ENCODE measurements at places on chromosomes 4 and X.

- no peak for DNase-seq
Observed at GRCh38 chrX:115173181-115173580, 16.0 kb upstream of the RBMXL3 start.

GRCh38 chrX:67563469-67564448 lies 19.9 kb downstream of the AR start:
- no peak for DNase-seq

DNA sequence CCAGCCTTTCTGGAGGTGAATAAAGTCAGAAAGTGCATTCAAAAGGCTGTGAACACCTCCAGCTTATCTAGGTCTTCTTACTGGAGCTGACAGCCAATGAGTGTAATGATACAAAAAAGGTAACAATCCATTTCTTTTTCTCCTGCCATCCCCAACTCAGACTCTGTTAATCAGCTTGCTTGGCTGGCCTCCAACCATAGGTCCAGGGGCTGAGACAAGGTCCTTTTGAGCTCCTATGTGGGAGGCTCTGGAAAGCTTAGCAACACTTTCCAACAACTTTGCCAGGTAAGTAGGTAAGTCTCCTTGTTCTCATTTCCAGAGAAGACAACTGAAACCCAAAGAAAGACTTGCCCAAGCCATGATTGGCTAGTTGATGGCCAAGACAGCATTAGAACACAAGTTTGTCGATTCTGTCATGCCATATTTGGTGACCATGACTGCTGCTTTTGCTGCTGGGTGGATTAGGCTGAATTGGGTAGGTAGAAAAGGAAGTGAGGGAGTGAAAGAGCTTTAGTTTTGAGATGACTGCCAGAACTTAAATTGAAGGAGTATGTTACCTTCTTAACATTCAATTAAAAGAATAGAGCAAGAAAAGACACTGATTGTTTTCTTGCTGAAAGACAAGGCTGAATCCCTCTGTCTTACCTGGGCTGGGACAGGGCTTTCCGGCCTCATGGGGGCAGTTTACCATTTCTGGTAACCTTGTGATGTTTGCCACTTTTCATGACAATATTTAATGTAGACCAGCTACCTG lies 22.8 kb downstream of the VSIG4 start:
- DNase-seq = no peak

GRCh38 chr4:70725633-70726032 lies 3.9 kb downstream of the RUFY3 start:
- DNase-seq = no peak

GRCh38 chr4:69115851-69116213 lies 19.6 kb downstream of the UGT2B7 start:
- no peak for DNase-seq

- no peak for DNase-seq
Observed at GRCh38 chr4:126697748-126698147, 935.0 kb upstream of the INTU start.

GRCh38 chr4:127217586-127218229 lies 415.0 kb upstream of the INTU start:
- no peak for DNase-seq

DNA sequence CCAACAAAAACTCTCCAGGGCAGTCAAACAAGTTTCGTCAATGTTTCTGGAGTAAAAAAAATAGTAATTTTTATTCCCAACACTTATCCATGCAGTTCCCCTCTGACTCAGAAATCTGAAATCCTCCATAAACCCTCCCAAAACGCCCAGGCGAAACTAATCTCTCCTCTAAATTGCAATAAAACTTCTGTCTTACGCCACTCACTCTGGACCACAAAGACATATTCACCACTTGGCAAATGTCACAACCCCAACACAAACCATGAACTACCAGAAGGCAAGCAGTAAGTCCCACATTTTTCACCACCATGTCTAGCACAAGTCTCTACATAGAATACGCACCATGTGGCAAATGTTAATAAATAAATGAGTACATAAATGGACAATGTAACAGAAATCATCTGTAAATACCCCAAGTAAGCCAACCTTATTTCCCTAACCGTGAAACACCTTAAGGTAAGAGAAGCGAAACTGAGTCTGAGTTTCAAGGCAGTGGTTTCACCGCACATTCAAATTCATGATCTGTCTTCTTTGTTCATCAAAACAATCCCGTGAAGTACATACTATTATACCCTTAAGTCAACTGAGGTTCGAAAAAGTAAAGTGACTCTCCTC lies 1.6 kb downstream of the PAPSS1 start:
- DNase-seq = no peak

- DNase-seq = no peak
Observed at GRCh38 chr4:76723373-76723772, 174.6 kb downstream of the SOWAHB start.

DNA sequence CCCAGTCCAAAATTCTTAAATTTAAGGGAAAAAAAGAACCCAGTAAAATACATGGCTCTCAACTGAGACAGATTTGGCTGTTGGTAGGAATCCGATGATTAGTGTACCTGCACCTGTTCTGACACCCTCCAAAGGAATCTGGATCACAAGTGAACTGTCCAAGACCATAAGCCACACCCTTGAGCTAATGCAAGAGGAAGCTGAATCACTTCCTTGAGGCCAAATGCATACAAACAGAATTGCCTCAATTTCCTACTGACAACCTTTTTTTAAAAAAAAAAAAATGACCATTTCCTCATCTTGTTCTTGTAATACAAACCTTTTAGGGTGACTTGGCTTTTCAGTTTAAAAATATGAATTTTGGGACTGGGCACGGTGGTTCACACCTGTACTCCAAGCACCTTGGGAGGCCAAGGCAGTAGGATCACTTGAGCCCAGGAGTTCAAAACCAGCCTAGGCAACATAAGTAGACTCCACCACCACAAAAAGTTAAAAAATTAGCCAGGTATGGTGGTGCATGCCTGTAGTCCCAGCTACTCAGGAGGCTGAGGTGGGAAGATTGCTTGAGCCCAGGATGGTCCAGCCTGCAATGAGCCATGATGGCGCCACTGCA lies 10.7 kb upstream of the FBXL5 start:
- DNase-seq = no peak

DNA sequence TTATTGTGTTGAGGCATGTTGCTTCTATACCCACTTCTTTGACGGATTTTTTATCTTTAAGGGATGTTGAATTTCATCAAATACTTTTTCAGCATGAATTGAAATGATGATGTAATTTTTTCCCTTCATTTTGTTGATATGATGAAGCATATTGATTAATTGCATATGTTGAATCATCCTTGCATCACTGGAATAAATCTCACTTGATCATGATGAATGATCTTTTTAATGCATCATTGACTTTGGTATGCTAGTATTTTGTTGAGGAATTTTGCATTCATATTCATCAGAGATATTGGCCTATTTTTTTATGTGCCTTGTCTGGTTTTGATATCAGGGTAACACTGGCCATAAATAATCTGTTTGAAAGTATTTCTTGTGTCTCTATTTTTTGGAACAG lies 754.7 kb downstream of the KCTD8 start:
- no peak for DNase-seq

DNA sequence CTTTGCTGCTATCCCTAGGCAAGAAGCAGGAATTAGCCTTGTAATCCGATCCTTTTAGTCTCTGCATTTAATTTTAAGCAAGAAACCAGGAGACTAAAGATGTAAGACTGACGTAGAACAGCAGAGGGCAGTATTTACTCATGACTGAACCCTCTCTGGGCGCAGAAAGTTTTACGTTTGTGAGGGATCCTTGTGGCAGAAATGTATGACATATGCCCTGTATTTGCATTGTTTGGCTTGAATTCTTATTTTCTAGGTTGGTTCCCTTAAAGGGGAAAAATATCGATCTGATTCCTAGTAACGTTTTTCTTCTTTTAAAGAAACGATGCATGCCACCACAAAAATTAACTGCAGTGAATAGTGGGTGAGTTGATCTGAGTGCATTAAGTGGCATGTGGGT lies 1.3 kb upstream of the FAT4 start:
- no peak for DNase-seq

DNA sequence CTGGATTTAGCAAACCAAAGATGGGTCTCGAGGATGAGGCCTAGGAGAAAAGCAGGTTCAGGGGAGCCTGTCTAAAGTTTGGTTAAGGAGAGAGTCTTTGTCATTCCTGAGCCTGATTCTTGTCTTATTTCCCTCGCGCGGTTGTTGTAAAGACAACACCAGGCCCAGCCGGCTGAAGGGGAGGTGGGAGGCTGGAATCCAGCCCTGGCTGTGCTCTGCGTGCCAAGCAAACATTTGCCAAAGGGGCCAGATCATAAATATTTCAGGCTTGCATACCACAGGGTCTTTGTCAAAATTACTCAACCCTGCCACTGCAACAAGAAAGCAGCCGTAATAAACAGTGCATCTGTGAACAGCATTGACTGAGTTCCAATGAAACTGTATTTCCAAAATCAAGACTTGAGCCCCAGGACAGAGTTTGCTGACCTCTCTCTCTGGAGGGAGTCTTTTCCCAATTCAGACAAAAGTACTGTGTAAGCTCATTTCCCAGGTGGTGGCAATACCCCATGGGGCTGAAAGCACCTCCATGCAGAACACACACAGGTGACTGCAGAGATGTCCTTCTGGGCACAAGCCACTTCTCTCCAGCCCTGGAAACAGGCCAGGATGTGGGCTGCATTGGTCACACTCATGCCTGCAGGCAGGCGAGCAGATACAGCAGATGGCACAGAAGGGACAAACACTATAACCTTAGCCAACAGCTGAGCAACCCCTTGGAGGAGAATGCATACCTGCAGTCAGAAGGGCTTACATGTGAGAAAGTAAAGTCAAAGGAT lies 320.3 kb downstream of the STK32B start:
- no peak for DNase-seq

DNA sequence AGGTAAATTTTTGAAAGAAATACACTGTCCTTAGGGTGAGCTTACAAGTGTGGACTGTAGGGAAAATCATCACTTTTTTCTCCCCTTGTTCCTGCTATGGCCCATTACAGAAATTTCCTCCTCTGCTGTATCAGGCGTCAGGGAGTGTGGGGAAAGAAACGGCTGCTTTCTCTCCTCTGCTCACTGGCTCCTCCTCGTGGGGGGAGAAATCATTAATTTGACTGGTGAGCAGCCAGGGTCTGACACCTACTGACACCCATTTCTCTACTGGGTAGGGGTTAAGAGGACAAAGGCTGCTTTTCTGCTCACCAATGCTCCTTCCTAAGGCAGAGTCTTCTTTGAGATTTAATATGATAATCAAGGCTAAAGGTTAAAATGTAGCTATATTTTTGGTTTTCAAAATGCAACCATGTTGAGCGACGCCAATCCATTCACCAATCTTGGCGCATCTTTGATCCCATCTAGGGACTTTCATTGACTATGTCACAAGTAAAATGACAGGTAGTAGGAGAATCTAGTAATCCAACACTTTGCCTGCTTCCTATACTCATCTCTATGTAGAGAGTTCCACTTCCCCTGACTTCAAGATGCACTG lies 25.1 kb downstream of the SETD7 start:
- DNase-seq = no peak

DNA sequence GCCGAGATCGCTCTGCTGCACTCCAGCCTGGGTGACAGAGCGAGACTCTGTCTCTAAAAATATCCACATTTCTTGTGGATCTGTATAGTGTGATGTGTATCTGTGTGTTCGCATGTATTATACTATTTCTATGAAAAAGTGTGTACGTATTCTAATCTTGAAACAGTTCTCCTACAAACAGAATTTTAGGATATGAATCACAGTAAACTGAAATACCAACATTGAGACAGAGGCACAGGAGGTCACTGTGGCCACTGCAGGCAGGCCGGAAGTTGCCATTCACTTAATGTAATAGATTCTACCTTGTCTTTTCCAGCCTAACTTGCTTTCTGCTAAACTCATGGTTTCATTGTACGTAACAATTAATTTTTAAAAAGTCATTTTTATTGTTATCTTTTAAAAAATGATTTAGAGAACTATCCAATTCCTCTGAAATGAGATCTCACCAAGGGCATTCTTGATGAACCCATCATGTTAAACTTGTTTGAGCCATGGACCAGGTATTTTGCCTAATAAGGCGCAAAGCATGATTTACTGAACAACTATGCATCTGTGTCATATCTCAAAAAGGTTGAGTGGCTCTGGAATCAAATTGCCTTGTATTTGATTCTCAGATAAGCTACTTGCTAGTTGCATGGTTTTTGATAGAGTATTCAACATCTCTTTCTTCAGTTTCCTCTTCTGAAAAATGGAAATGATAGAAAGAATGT lies 154.9 kb upstream of the GYPA start:
- peak; percentile 89 for DNase-seq

DNA sequence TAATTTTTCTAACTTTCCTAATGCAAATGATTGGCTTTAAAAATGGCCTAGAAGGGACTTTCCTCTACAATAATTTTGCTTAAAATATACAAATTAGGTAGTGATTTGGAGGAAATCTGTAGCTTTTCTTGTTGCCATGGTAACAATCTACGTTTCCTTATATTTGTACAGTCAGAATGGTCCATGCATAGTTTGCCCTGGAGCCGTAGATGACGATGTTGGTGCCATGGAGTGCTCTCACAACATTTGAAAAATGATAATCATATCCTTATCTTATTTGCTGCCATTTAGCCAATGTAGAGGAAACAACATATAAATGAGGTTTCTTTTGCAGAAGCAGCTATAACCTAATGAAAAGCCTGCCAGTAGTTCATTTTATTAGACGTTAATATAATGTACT lies 89.0 kb upstream of the NMU start:
- DNase-seq = no peak

- DNase-seq = no peak
Observed at GRCh38 chr4:142121448-142122350, 485.3 kb downstream of the IL15 start.

DNA sequence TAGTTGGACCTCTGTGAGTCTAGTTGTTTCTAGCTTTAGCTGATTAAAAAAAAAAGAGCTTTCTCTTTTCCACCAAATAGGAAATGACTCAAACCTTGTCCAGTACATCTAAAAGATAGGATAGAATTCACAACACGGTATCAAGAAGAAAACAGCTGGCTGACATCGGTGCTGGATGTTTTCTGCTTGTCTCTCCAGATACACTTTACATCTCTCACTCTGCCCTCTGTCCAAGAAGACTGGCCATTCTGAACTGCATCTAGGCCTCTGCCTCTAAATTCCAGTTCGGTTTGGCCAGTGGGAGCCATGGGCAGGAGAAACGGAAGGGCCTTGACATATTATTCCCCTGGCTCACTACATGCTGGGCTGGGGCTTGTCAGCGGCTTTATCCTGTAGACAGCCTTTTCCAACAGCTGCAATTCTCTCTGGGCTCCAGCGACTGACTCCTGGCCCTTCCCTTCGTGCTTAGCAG lies 57.3 kb upstream of the SHISA3 start:
- no peak for DNase-seq
